ENCODE measurements at places on chromosomes 12 and 14.

DNA sequence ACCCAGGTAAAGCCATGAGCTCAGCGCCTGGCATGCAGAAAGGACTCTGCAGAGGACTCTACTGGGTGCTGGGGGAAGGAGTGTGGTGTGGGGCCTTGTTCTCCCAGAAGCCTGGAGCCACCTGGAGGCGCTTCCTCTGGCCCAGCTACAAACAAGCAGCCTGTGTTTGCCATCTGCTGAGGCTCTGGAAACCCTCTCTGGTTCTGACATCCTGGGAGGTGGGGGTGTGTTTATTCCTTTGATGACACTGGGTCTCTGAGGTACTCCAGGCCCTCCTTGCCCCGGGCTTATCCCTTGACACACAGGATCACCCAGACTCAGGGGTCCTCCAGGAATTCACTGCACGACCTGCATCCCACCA is 44.9 kb downstream of the RNF34 start:
- no peaks in the 10 kb centered on the region for H3K27me3 ChIP-seq
- no peak for DNase-seq
- H3K36me3 ChIP-seq = peaks cover 34% of the 10 kb centered on the region
- peaks cover 15% of the 10 kb centered on the region for H3K4me1 ChIP-seq
- no peak overlapping the region for H3K27ac ChIP-seq

DNA sequence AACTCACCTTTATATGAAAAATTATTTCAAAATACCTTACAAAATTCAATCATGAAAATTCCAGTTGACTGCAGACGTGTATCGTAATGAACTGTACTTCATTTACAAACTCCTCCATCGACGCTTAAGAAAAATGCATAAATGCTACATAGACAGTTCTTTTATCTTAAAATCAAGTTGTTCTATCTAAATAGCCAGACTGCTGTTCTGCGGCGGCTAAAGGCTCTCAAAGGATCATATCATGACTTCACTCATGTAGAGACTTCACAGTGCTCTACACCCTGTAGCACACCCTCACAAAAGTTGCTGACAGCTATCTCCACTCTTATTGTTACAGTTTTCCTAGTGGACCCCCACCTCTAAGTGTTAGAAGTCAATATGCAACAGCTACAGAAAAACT is 5.2 kb downstream of the KRAS start:
- H3K4me3 ChIP-seq = no peak overlapping the region
- no peaks in the 10 kb centered on the region for H3K27me3 ChIP-seq
- no peak overlapping the region for H3K27ac ChIP-seq
- H3K4me1 ChIP-seq = peaks cover 23% of the 10 kb centered on the region
- DNase-seq = no peak
- H3K36me3 ChIP-seq = peaks cover 5% of the 10 kb centered on the region

DNA sequence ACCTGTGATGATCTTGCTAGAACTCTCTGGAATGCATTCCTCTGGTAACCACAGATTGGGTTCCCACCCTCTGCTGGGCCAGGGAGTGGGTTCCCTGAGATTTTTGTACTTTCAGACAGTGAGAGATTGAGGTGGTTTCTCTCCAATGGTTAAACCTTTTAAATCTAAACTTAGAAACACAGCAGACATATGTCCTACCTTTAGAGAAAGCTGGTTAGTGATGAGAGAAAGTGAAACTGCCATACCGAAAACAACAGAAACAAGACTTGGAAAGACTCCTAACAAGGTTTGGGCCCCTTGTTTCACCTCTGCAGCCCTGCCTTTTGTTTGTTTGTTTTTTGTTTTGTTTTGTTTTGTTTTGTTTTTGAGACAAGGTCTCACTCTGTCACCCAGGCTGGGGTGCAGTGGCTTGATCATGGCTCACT is 9.7 kb upstream of the SGPP1 start:
- H3K36me3 ChIP-seq = no peaks in the 10 kb centered on the region
- H3K27me3 ChIP-seq = peaks cover 4% of the 10 kb centered on the region
- H3K4me1 ChIP-seq = no peaks in the 10 kb centered on the region
- DNase-seq = no peak

GRCh38 chr14:64109819-64110554 is 184.2 kb downstream of the ESR2 start:
- DNase-seq = no peak
- no peak overlapping the region for H3K4me3 ChIP-seq
- no peaks in the 10 kb centered on the region for H3K27me3 ChIP-seq
- H3K4me1 ChIP-seq = peaks cover 22% of the 10 kb centered on the region
- peaks cover 45% of the 10 kb centered on the region for H3K36me3 ChIP-seq
- H3K27ac ChIP-seq = no peak overlapping the region

- peak overlapping the region; percentile 99 for H3K27ac ChIP-seq
- DNase-seq = peak; percentile 64
- peaks cover 75% of the 10 kb centered on the region for H3K4me1 ChIP-seq
- H3K4me3 ChIP-seq = peak overlapping the region; percentile 89
- peaks cover 2% of the 10 kb centered on the region for H3K36me3 ChIP-seq
These were observed 725 bp downstream of the CHPT1 start for GRCh38 chr12:101697930-101698799.

Measured in left ventricle myocardium inferior (tissue), 1 donor.